ENCODE measurements at places on chromosomes 7 and 10. TPM values are rescaled to one million over a fixed set of nuclear protein-coding genes. Genes with fewer than 3 reads are reported as not detected.

Gene ZNF273
- 5.4 TPM for polyA plus RNA-seq

Gene PAOX
- polyA plus RNA-seq: 4.7 TPM

- DNase-seq: no peak
Measured at GRCh38 chr10:103941801-103942200, 23.8 kb upstream of the STN1 start.

Gene GPR15LG
- polyA plus RNA-seq: not detected

DNA sequence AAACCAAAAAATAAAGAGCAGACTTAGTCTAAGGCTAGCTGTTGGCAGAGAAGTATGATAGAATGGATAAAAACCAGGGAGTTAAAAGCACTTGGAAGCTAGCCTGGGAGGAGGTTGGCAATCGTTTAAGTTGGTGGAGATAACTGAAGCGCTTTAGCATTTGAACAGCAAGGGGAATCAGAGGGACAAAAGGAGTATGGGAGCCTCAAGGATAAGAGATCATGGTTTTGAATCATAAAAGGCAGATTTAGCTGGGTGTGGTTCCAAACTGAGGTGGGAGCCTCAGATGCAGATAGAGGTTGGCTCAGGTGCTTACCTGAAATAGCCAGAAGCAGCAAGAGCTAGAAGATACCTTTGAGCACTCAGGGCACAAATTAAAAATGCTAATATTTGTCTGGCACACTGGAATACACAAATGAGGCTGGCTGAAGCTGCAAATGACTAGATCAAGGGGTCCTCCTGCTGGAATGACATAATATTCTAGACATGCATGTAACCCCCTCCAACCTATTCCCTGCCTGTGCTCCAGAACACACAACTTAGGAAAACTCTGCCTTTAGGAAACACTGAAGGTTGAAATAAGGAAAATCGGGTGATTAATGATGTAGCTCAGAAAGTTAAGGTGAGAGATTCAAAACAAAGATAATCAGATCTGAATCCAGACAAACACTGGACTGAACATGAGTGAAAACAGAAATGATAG lies 372.3 kb upstream of the LRRN3 start:
- DNase-seq: no peak
